Bladder microvascular endothelial cell (primary cell): ENCODE measurements at places on chromosomes 1 and 21. TPM values are rescaled to one million over a fixed set of nuclear protein-coding genes. Genes with fewer than 3 reads are reported as not detected.

Gene UBE2U
- 0.13 TPM in 1 of 2 replicates, not detected in the other for total RNA-seq

Gene CDK18
- total RNA-seq = 0.16 and 0.31 TPM in 2 replicates

Gene FBXO2
- 0.32 and 3.7 TPM in 2 replicates for total RNA-seq

Gene SPRR3
- total RNA-seq = not detected in 2 replicates

Gene CDC42
- total RNA-seq = 392 and 426 TPM in 2 replicates

Gene FAM78B
- total RNA-seq = 0.16 and 0.44 TPM in 2 replicates

Gene C1orf167
- 0.16 and 0.19 TPM in 2 replicates for total RNA-seq

Gene AADACL4
- total RNA-seq = not detected in 2 replicates

Gene SEMA4A
- total RNA-seq = 0.16 and 0.50 TPM in 2 replicates

Gene ZSCAN20
- total RNA-seq = 5.2 and 9.3 TPM in 2 replicates

Gene FCRL6
- total RNA-seq = not detected in 2 replicates

Gene DRAXIN
- 0.32 and 0.69 TPM in 2 replicates for total RNA-seq

Gene KIF2C
- total RNA-seq = 15.7 and 26.4 TPM in 2 replicates

Gene MAN1C1
- total RNA-seq = 0.25 and 0.49 TPM in 2 replicates

Gene LCA5L
- 0.32 and 0.57 TPM in 2 replicates for total RNA-seq

Gene KCNJ6
- total RNA-seq = under 0.01 TPM in 1 of 2 replicates, not detected in the other

Gene RSPO1
- not detected in 2 replicates for total RNA-seq

Gene CLCA4
- total RNA-seq = not detected in 2 replicates

Gene ATP6V1G3
- not detected in 2 replicates for total RNA-seq
